ENCODE measurements at places on chromosomes 3 and 15. TPM values are rescaled to one million over a fixed set of nuclear protein-coding genes. Genes with fewer than 3 reads are reported as not detected.

CTXN2 gene
- total RNA-seq, result not detected

- H3K4me1 ChIP-seq, result no peaks in the 10 kb centered on the region
- DNase-seq, result no peak
- no peaks in the 10 kb centered on the region for H3K27me3 ChIP-seq
Measured at GRCh38 chr3:98598492-98598891, 5.1 kb upstream of the CPOX start.

DNA sequence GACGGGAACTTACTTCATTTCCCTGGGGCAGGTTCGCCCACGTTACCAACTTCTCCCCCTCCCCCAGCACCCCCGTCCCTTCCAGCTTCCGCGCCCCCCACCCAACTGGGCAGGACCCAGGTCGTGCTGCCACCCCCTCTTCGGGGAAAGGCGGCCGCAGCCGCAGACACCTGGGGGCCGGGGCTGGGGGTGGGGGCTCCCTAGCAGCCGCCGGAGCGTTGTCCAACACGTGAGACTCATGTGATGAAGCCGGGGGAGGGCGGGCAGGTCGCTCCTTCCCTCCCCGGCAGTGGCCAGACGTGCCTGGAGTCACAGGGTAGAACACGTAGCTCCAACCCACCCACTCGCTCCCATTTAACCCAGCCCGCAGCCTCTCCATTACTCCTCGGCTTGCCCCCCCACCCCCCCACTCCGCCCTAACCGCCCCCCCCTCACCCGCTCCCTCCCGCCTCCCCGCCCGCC lies 240 bp upstream of the BHLHE40 start:
- peaks cover 77% of the 10 kb centered on the region for H3K36me3 ChIP-seq
- peak overlapping the region; percentile 76 for H3K4me3 ChIP-seq
- DNase-seq, result peak; percentile 94
- no peaks in the 10 kb centered on the region for H3K27me3 ChIP-seq

DNA sequence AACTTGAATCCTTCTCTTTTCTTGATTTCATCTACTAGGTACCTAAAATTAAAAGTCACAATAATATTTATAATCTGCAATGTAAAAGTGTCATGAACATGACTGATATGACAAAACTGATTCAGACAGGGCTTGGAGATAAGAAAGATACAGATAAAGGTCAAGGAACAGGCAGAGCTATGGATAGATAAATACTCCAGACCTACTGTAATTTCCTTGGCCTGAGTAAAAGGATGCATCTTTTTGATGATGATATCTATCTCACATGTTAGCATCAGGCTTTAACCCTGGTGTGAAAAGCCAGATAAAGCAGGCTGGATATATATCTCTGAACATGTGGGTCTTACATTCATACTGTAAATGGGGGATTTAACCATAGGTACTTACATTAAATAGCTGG lies 108.1 kb downstream of the GADL1 start:
- H3K36me3 ChIP-seq, result no peaks in the 10 kb centered on the region
- no peak for DNase-seq
- peaks cover 58% of the 10 kb centered on the region for H3K27me3 ChIP-seq
- no peak overlapping the region for H3K4me3 ChIP-seq
- no peaks in the 10 kb centered on the region for H3K4me1 ChIP-seq

ACTC1 gene
- total RNA-seq, result not detected

DNA sequence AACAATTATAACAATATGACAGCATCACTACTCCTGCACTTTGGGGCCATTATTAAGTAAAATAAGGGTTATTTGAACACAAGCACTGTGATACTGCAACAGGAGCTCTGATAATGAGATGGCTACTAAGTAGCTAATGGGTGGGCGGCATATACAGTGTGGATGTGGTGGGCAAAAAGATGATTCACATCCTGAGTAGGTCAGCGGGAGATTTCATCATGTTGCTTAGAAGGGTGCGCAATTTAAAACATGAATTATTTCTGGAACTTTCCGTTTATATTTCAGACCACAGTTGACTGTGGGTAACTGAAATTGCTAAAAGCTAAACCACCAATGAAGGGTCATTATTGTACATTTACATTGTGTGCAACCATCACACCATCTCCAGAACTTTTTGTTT lies 42.3 kb downstream of the FBXO22 start:
- H3K4me1 ChIP-seq, result no peaks in the 10 kb centered on the region
- H3K4me3 ChIP-seq, result no peak overlapping the region
- DNase-seq, result no peak
- no peaks in the 10 kb centered on the region for H3K36me3 ChIP-seq
- no peak overlapping the region for H3K27ac ChIP-seq

SCN5A gene
- total RNA-seq, result 0.61 TPM

DNA sequence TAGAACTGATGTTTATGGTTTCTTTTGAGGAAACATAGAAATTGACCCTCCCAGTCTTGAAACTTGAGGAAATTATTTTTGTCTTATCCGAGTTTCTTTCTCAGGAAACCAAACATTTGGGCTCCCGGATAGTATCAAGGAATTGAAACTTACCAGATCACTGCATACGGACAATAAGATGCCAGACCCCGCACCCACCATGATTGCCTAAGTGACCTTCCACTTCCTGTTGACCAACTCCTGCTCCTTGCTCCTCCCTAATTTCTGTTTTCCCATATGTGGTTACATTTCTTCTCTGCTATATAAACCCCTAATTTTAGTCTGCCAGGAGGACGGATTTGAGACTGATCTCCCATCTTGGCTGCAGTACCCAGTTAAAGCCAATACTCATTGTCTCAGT lies 118.4 kb upstream of the TPRG1 start:
- H3K4me1 ChIP-seq, result no peaks in the 10 kb centered on the region
- H3K36me3 ChIP-seq, result no peaks in the 10 kb centered on the region
- H3K27ac ChIP-seq, result no peak overlapping the region
- DNase-seq, result no peak
- no peak overlapping the region for H3K4me3 ChIP-seq
- peaks cover 61% of the 10 kb centered on the region for H3K27me3 ChIP-seq

DNA sequence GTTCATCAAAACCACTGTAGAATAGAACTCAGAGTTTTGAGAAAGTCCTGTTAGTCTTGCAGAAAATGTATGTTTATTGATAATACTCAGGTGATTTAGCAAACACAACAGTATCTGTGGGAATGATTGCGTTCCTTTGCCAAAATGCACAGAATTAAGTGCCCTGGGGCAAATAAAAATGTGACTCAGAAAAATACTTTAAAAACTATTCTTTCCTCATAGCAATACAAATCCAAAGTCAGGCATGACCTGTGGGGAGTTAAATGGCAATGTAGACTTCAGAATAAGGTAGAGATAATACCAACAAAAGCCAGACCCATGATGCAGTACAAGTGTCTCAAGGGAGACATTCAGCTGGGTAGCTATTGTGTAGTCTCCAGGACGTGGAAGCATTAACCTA lies 72.3 kb upstream of the SNTN start:
- H3K27me3 ChIP-seq, result no peaks in the 10 kb centered on the region
- H3K4me3 ChIP-seq, result no peak overlapping the region
- H3K4me1 ChIP-seq, result peaks cover 51% of the 10 kb centered on the region
- H3K27ac ChIP-seq, result no peak overlapping the region
- peaks cover 5% of the 10 kb centered on the region for H3K36me3 ChIP-seq

BOC gene
- 0.07 TPM for total RNA-seq

- no peak for DNase-seq
- H3K4me3 ChIP-seq, result no peak overlapping the region
- H3K27ac ChIP-seq, result no peak overlapping the region
- no peaks in the 10 kb centered on the region for H3K4me1 ChIP-seq
- H3K36me3 ChIP-seq, result no peaks in the 10 kb centered on the region
Measured at GRCh38 chr3:144265542-144266100, 294.0 kb downstream of the DIPK2A start.

DNA sequence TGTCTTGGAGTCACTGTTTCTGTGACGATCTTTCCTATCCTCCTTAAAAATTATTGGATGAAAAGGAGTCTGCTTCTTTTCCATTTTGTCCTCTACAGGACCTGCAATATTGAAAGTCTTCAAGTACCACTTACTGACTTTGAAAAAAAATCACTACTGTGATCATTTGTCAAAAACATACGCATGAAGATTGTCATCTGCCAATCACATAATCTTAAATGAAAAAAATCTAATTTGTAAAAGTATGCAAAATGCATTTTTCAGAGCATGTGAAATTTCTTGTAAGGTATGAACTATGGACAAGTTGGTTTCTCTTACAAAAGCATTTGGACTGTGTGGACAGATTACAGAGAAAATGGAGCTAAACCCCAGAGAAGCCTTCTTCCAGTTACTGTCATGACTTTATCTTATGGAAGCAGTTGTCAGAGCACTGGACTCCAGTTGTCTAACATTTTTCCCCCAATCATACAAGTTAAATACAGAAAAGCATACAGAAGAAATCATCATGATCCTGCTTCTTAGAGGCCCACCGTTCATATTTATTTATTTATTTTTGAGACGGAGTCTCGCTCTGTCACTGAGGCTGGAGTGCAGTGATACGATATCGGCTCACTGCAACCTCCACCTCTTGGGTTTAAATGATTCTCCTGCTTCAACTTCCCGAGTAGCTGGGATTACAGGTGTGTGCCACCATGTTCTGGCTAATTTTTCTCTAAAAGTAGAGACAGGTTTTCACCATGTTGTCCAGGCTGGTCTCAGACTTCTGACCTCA lies 3.4 kb upstream of the PXK start:
- DNase-seq, result no peak
- no peak overlapping the region for H3K4me3 ChIP-seq
- peaks cover 5% of the 10 kb centered on the region for H3K4me1 ChIP-seq
- H3K27me3 ChIP-seq, result no peaks in the 10 kb centered on the region
- H3K27ac ChIP-seq, result no peak overlapping the region

- no peak overlapping the region for H3K4me3 ChIP-seq
- peaks cover 8% of the 10 kb centered on the region for H3K36me3 ChIP-seq
- no peaks in the 10 kb centered on the region for H3K27me3 ChIP-seq
- H3K4me1 ChIP-seq, result peaks cover 30% of the 10 kb centered on the region
Measured at GRCh38 chr3:160981217-160981938, 123.8 kb downstream of the B3GALNT1 start.

All from Calu3 (cell line).